Activated T-helper 1 cell treated with anti-CD3 and anti-CD28 coated beads, Interleukin-2, amount 50 U/mL, for 16 hours (primary cell): ENCODE measurements at places on chromosomes 4 and X.
A peak's percentile ranks its signal among the peaks of the same experiment; 100 is the strongest.

DNA sequence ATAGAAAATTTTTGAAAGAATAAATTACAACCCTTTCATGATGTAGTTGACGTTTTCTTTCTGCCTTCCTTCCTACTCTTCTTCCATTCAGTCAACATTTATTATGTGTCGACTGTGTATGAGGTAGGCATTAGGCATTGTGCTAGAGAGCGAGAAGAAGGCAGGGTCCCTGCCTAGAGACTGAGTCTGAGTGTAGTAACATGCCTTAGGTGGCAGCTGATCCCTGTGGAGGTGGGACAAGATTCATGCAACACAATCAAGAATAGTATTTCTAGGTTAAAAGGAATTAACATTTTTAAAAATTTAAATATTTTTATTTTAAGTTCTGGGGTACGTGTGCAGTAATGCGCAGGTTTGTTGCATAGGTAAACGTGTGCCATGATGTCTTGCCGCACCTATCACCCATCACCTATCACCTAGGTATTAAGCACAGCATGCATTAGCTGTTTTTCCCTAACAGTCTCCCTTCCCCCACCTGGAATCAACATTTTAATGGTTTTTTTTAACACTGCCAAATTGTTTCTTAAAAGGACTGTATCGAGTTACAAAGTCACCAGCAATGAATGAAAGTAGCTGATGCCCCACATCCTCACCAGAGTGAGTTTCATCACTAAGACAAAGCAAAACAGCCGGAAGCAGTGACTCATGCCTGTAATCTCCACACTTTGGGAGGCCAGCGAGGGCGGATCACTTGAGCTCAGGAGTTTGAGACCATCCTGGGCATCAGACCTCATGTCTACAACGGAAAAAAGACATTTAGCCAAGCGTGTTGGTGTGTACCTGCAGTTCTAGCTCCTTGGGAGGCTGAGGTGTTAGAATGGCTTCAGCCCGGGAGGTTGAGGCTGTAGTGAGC is 84.0 kb downstream of the WWC2 start:
- DNase-seq: peak; percentile 8

- no peak for DNase-seq
These were observed 114.8 kb downstream of the BCOR start for GRCh38 chrX:39982948-39983347.

- no peak for DNase-seq
These were observed 36.1 kb upstream of the PHKA2 start for GRCh38 chrX:19019996-19020395.

DNA sequence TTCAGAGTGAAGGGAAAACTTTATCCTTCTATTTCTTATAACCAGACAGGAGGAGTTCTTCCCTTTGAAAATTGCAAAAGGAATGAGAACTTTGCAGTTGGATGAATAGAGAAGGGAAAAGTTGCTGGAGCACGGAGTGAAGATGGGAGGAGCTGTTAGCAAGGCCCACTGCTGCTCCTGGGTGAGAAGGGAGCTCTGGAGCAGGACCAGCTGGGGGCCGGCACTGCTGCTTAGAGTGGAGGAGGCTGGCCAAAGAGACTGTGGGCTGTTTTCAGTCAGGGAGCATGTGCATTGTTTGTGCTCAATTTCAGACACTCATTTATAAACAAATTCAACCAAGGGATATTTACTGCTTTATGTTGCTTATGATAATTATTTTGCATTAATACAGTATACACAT is 164.2 kb downstream of the STIM2 start:
- DNase-seq: no peak

- no peak for DNase-seq
These were observed 129.7 kb upstream of the ZFP42 start for GRCh38 chr4:187865914-187866313.

DNA sequence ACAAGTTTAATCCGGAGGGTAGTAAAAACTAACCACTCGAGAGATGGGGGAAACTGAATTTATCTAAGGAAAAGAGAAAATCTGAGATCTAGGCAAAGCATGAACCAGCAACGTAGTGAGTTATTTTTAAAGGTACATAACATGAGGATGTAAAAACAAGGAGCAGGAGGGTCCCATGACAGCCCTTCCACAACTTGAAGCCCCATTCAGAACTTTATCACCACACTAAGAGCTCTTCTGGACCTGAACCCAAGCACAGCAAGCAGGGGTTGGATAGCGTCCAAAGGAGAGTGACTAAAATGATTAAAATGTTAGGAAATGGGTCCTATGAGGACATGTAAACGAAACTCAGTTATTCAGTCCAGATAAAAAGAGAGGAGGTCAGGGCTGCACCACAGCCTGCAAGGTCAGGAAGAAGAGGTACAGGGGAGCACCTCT is 16.2 kb downstream of the SH3RF1 start:
- no peak for DNase-seq

- no peak for DNase-seq
These were observed 804 bp downstream of the OSTC start for GRCh38 chr4:108651014-108651791.

- DNase-seq: no peak
These were observed 122.8 kb downstream of the SLC10A7 start for GRCh38 chr4:146398896-146399445.

DNA sequence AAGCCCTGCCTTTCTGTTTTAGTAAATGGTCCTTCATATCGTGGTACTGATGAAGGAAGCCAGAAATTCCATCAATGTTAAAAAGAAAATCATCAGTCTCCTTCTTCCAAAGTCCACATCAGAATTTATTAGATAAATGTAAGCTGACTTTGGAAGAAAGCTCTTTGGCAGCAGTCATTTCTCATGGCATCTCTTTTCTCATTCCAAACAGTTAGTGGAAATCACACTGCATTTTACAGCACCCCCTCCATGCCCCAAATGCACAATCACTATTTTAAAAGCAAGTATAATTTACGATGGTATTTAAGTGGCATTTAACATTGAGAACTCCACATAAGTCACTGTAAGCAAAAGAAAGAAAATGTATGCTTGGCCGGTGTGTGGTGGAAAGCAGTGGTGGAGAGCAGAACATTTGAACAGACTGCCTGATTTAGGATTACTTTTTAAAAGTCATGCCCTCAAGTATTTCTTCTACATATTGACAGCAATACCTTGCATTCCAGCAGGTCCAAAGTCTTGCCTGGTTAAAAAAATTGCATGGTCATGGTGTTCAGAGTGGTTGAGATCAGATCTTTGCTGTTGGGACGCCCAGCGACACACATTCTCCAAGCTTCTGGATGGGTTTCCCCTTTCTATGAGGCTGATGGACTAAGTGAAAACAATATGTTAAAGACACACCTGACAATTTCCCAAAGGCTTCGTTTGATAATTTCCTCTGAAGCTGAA is 248.6 kb downstream of the ADAMTS3 start:
- no peak for DNase-seq

GRCh38 chr4:3310301-3311094 is 17.7 kb downstream of the RGS12 start:
- DNase-seq: no peak
